LHCN-M2 (cell line): ENCODE measurements at places on chromosomes 7 and 10. TPM values are rescaled to one million over a fixed set of nuclear protein-coding genes. Genes with fewer than 3 reads are reported as not detected.

Gene HGF
- 11.5 and 13.0 TPM in 2 replicates for total RNA-seq

Gene CUZD1
- total RNA-seq, result 2.5 and 4.8 TPM in 2 replicates

GRCh38 chr10:1049425-1049958, 573 bp upstream of the IDI1 start:
- no peak for DNase-seq

DNA sequence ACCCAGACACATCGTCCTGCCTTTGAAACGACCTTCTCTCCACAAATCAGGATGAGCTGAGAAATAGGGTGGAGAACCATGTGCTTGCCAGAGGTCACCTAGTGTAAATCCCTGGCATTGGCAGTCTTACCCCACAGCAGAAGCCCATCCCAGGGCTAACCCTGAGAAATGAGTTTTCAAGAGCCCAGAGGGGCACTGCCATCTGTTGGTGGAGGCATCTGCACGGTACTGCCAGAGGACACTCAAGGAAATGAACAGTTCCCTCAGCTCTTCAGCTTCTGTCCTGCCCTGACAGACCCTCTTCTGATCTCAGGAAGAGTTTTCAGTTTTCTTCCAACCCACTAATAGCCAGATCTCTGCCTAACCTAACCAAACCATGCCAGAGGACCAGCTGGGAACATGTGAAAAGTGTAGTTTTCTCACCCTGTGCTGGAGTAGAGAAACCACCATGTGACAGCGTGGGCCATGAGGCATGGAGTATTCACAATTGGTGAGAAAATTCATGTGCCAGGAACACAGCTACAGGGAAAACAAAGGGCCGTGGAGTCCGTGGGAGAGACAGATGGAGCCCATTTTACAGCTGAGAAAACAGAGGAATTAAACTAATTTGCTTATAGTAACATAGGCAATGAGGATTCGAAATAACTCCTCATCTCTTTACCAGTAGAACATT, 37.7 kb upstream of the ITPRID1 start:
- DNase-seq, result no peak

DNA sequence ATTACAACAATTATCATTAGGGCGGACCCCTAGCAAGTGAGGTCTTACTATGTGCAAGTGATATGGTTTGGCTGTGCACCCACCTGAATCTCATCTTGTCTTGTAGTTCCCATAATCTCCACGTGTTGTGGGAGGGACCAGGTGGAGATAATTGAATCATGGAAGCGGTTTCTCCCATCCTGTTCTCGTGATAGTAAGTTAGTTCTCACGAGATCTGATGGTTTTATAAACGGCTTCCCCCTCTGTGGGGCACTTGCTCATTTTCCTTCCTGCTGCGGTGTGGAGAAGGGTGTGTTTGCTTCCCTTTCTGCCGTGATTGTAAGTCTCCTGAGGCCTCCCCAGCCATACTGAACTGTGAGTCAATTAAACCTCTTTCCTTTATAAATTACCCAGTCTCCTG, 96.1 kb upstream of the CDK6 start:
- no peak for DNase-seq

DNA sequence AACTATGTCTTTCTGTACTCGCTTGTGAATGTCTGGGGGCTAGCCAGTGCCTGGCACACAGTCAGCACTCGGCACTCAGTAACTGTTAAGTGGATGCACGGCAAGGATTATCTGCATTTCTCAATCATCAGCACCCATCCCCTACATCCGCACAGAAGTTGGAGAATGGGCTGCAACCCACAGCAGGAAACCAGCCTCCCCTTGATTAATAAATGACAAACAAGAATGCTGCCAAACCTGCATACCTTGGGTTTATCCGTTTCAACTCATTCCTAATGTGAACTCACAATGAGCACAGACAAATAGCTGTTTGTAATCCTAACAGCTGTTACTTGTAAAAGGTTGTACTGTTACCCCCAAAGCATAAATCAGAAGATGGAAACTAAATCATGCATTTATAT, 28.9 kb downstream of the PPP1R3C start:
- DNase-seq, result peak; percentile 83

GRCh38 chr7:143299346-143299745, 11.2 kb downstream of the CASP2 start:
- peak; percentile 22 for DNase-seq

- peak; percentile 86 for DNase-seq
Measured at GRCh38 chr7:128041203-128041602, 10.0 kb upstream of the LRRC4 start.
